Endodermal cell (in vitro differentiated cells): ENCODE measurements at places on chromosomes 7 and 10. TPM values are rescaled to one million over a fixed set of nuclear protein-coding genes. Genes with fewer than 3 reads are reported as not detected.

Gene STAM
- 30.0 to 35.6 TPM (median 30.1 TPM) in 3 replicates for total RNA-seq

Gene DHX32
- 25.4 and 26.1 TPM in 2 replicates for total RNA-seq

Gene GPR141
- total RNA-seq = 0.92 to 3.9 TPM (median 2.7 TPM) in 3 replicates

Gene MYH16
- not detected in 3 replicates for total RNA-seq

Gene DDX56
- 72.6 and 79.2 TPM in 2 replicates for total RNA-seq

Gene LIPF
- not detected in 3 replicates for total RNA-seq

Gene PIK3AP1
- total RNA-seq = 5.0 and 5.2 TPM in 2 replicates

Gene TFAM
- 72.9 and 80.8 TPM in 2 replicates for total RNA-seq

Gene LRRC17
- total RNA-seq = 0.18 TPM in 2 replicates

Gene INPP5A
- 26.6 and 26.7 TPM in 2 replicates for total RNA-seq

Gene PDK4
- 0.56 and 0.73 TPM in 2 replicates for total RNA-seq

Gene TTYH3
- 142 and 152 TPM in 2 replicates for total RNA-seq

Gene GNAI1
- 16.9 and 21.5 TPM in 2 replicates for total RNA-seq

Gene SLC13A1
- total RNA-seq = not detected in 2 replicates

Gene LRIT1
- not detected in 3 replicates for total RNA-seq

Gene TMEM168
- 13.9 and 16.5 TPM in 2 replicates for total RNA-seq

Gene INHBA
- not detected in 3 replicates for total RNA-seq

Gene PALS2
- 45.0 and 54.6 TPM in 2 replicates for total RNA-seq

Gene ACTL6B
- total RNA-seq = not detected in 3 replicates

Gene TAC1
- total RNA-seq = not detected in 3 replicates

Gene ENO4
- 0.74 to 1.5 TPM (median 1.1 TPM) in 3 replicates for total RNA-seq

Gene ADAM12
- total RNA-seq = 0.52 TPM in 1 of 3 replicates, not detected in the others

Gene MSMB
- 2.9 and 4.0 TPM in 2 replicates for total RNA-seq

Gene PNLIPRP2
- 0.50 and 0.79 TPM in 2 replicates for total RNA-seq
